ENCODE measurements at places on chromosomes 12 and 14. TPM values are rescaled to one million over a fixed set of nuclear protein-coding genes. Genes with fewer than 3 reads are reported as not detected.

HOXC4 gene
- 0.52 TPM for total RNA-seq

TRPV4 gene
- 5.3 TPM for total RNA-seq

SYCP3 gene
- total RNA-seq, result 0.15 TPM

DCAF4 gene
- total RNA-seq, result 42.7 TPM

CLEC4E gene
- total RNA-seq, result 59.4 TPM

TAS2R30 gene
- 0.52 TPM for total RNA-seq

KLRF1 gene
- total RNA-seq, result 0.15 TPM

CBLN3 gene
- total RNA-seq, result 0.52 TPM

HIF1A gene
- total RNA-seq, result 443 TPM

BIN2 gene
- not detected for total RNA-seq

SAMD4A gene
- total RNA-seq, result 81.5 TPM

GRIP1 gene
- 32.4 TPM for total RNA-seq

CDKL1 gene
- total RNA-seq, result 24.5 TPM

PRIMA1 gene
- total RNA-seq, result not detected

ACVRL1 gene
- total RNA-seq, result 2.1 TPM

PCNX1 gene
- 40.1 TPM for total RNA-seq

SIRT4 gene
- total RNA-seq, result 2.4 TPM

DLGAP5 gene
- 29.0 TPM for total RNA-seq

CAND1 gene
- total RNA-seq, result 113 TPM

FERMT2 gene
- total RNA-seq, result 126 TPM

GPR68 gene
- 3.6 TPM for total RNA-seq

All from renal cortical epithelial cell (primary cell).